Gastrocnemius medialis (tissue), 4 donors: ENCODE measurements at places on chromosomes 7 and 10.

GRCh38 chr7:1121886-1122831 is 34.2 kb downstream of the GPER1 start:
- H3K27ac ChIP-seq: peak overlapping the region; percentile 81
- no peaks in the 10 kb centered on the region for H3K36me3 ChIP-seq
- peaks cover 12% of the 10 kb centered on the region for H3K4me1 ChIP-seq
- H3K4me3 ChIP-seq: no peak overlapping the region

DNA sequence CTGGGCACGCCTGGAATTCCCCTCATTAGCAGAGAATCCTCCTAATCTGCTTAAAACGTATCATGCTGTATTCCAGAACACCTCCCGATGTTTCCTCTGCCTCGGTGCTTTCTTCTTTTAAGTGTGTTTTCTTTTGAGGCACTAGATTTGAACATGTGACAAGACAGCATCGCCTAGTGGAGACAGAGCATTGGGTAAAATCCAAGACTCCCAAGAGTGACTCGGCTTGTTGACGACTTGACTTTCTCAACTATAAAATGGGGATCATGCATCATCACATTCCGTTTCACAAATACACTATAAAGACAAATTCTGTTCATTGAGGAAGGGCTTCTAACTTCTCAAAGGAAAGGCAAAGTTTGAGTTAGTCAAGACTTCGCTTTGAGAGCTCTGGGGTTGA is 105.6 kb upstream of the RNF32 start:
- H3K4me3 ChIP-seq: no peak overlapping the region
- no peaks in the 10 kb centered on the region for H3K4me1 ChIP-seq
- H3K27me3 ChIP-seq: no peaks in the 10 kb centered on the region
- no peak overlapping the region for H3K27ac ChIP-seq
- H3K36me3 ChIP-seq: no peaks in the 10 kb centered on the region
- no peak for DNase-seq

- H3K36me3 ChIP-seq: no peaks in the 10 kb centered on the region
- H3K4me3 ChIP-seq: no peak overlapping the region
- no peaks in the 10 kb centered on the region for H3K4me1 ChIP-seq
- no peaks in the 10 kb centered on the region for H3K27me3 ChIP-seq
- DNase-seq: no peak
Measured at GRCh38 chr10:128180843-128181242, 54.6 kb upstream of the MKI67 start.

GRCh38 chr10:86019141-86019540 is 347.5 kb downstream of the GRID1 start:
- no peak for DNase-seq
- no peaks in the 10 kb centered on the region for H3K27me3 ChIP-seq

DNA sequence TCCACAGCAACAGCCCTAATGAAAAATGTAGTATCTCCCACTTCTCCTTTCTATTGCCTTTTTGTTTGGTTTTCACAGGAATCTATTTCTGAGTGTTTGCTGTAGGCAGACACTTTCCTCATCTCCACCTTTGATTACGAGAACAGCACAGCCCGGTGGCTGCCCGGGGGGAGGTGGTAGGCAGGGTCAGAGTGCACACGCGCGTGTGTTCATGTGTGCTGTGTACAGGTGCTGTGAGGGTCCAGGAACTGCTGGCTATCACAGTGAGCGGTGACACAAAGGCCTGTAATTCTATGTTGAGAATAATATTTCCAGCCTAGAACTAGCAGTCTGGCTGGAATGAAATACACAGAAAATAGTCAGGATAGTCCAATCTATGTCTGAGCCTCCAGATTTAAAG is 212.8 kb downstream of the ADARB2 start:
- H3K36me3 ChIP-seq: no peaks in the 10 kb centered on the region
- no peak overlapping the region for H3K4me3 ChIP-seq
- H3K27ac ChIP-seq: no peak overlapping the region
- DNase-seq: no peak

- no peaks in the 10 kb centered on the region for H3K36me3 ChIP-seq
- no peaks in the 10 kb centered on the region for H3K27me3 ChIP-seq
- H3K4me1 ChIP-seq: no peaks in the 10 kb centered on the region
- no peak for DNase-seq
- H3K27ac ChIP-seq: no peak overlapping the region
Measured at GRCh38 chr7:20352573-20353306, 22.0 kb downstream of the ITGB8 start.

DNA sequence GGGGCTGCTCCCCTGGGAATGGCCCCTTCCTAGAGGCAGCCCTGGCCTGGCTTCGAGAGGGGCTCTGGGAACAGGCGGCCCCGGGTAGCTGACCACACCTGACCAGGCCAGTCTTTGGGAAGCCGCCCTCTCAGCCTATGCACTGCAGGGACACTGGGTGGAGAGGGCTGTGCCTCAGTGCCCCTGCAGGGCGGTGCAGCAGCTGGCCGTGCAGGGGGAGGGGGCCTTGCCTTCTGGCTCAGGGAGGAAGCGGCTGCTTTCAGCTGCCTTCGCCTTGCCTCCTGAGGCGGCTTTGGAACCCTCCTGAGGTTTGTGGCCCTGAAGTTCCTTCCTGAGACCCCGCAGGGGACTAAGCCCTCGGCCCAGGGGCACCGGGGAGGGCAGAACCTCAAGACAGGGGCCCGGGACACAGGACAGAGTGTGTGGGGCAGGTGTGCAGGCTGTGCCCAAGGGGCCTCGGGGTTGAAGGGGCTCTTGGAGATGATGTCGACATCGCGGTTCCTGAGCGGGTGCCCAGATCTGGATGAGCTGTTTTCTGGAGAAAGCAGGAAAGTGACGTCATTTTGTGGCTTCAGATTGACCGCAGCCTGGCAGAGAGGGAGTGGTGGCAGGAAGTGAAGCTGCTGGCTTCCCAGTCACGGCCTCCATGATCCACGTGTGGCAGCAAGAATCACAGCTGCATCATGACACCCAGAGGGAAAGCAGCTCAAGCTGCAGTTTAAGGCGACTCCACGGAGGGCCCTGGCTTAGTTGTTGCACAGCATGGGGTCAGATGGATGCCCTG is 17.7 kb downstream of the ADAM8 start:
- H3K36me3 ChIP-seq: no peaks in the 10 kb centered on the region
- no peak overlapping the region for H3K4me3 ChIP-seq
- H3K4me1 ChIP-seq: peaks cover 22% of the 10 kb centered on the region
- H3K27ac ChIP-seq: peak overlapping the region; percentile 7
- DNase-seq: peak; percentile 78

DNA sequence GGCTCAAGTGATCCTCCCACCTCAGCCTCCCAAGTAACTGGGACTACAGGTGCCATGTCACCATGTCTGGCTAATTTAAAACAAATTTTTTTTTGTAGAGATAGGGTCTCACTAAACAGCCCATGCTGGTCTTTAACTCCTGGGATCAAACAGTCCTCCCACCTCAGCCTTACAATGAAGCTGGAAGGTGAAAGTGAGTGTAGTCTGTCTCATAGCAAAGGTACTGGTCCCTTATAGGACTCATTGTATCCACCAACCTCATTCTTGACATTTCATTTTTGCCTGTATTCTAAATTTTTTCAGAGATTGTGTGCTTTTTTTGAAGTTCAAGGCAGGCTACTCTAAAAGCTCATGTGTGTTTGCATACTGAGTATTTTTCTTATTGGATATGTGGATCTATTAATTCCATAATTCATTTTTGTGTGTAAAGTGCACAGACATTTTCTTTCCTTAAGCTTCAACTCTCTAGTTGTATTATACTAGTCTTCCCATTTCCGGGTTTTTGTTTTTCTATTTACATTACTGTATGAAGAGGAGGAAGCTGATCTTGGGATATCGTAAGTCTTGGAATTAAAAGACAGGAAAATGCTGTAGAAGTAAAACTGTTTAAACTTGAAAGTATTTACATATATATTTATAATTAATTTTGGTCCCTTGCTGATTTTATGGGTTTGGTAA is 13.3 kb downstream of the KMT2E start:
- no peak overlapping the region for H3K4me3 ChIP-seq
- H3K27ac ChIP-seq: peak overlapping the region; percentile 9
- no peaks in the 10 kb centered on the region for H3K27me3 ChIP-seq
- DNase-seq: no peak
- H3K36me3 ChIP-seq: no peaks in the 10 kb centered on the region

- no peaks in the 10 kb centered on the region for H3K36me3 ChIP-seq
- H3K4me3 ChIP-seq: no peak overlapping the region
- H3K4me1 ChIP-seq: no peaks in the 10 kb centered on the region
Measured at GRCh38 chr7:124088590-124088989, 55.7 kb upstream of the TMEM229A start.

GRCh38 chr7:16592395-16592794 is 53.2 kb downstream of the ANKMY2 start:
- no peaks in the 10 kb centered on the region for H3K4me1 ChIP-seq
- H3K27me3 ChIP-seq: no peaks in the 10 kb centered on the region
- H3K36me3 ChIP-seq: no peaks in the 10 kb centered on the region
- H3K4me3 ChIP-seq: no peak overlapping the region
- no peak for DNase-seq

GRCh38 chr10:70118196-70118595 is 14.4 kb downstream of the AIFM2 start:
- no peak overlapping the region for H3K4me3 ChIP-seq
- no peak for DNase-seq
- H3K36me3 ChIP-seq: no peaks in the 10 kb centered on the region
- no peak overlapping the region for H3K27ac ChIP-seq

DNA sequence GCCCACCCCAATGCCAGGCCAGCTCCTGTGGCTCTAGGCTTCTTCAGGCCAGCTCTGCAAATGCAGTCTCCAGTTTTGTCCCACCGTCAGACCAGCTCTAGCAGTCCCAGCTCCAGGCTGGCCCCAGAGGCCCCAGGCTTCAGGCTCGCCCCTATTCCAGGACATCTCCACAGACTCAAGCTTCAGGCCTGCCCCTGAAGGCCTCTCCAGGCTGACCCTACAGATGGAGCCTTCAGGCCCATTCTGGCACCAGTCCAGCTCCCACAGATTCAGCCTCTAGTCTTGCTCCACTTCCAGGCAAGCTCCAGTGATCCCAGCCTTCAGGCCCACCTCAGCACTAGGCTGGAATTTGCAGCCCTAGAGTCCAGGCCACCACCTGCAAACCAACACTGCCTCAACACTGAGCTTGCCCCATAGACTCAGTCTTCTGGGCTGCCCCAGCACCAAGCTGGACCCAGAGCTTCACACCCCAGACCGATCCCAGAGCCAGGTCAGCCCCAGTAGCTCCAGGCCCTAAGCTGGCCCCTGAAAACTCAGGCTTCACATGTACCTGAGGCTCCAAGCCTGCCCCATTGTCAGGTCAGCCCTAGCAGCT is 170.2 kb downstream of the ITGB1 start:
- DNase-seq: no peak
- H3K27ac ChIP-seq: no peak overlapping the region
- no peaks in the 10 kb centered on the region for H3K4me1 ChIP-seq
- H3K27me3 ChIP-seq: no peaks in the 10 kb centered on the region
- H3K4me3 ChIP-seq: no peak overlapping the region

DNA sequence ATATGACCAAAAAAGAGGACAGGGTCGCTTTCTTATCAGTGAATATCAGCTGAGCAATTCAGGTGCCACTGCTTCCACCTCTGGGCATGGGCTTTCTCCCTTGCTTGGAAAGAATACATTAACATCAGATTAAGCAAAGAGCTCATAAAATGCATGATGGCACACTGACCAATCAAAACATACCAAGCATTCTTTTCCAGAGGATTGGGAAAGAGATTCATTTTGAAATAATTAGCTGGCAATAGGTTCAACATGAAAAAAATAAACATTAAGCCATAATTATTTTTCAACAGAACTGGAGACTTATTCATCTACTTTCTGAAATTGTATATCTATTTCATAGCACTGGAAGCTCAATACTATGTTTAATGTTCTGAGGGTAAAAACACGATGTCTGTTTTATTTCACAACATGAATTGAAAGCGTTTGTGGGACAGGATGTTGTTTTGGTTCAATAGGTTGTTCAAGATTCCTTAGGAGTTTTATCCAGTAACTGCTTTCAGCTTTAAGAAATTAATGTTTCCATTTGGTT is 53.2 kb downstream of the TFAM start:
- no peak overlapping the region for H3K4me3 ChIP-seq
- DNase-seq: no peak
- H3K4me1 ChIP-seq: no peaks in the 10 kb centered on the region

- H3K4me3 ChIP-seq: no peak overlapping the region
- no peak for DNase-seq
- no peaks in the 10 kb centered on the region for H3K27me3 ChIP-seq
- H3K4me1 ChIP-seq: no peaks in the 10 kb centered on the region
Measured at GRCh38 chr7:140285938-140286337, 109.2 kb upstream of the KDM7A start.

GRCh38 chr7:27156508-27156898 is at the start of gene HOXA7:
HOXA7 (minus strand) TSS chr7:27156675; CDS start chr7:27156545, 130 bp downstream.
- H3K27me3 ChIP-seq: no peaks in the 10 kb centered on the region
- H3K36me3 ChIP-seq: no peaks in the 10 kb centered on the region
- peaks cover 28% of the 10 kb centered on the region for H3K4me1 ChIP-seq

DNA sequence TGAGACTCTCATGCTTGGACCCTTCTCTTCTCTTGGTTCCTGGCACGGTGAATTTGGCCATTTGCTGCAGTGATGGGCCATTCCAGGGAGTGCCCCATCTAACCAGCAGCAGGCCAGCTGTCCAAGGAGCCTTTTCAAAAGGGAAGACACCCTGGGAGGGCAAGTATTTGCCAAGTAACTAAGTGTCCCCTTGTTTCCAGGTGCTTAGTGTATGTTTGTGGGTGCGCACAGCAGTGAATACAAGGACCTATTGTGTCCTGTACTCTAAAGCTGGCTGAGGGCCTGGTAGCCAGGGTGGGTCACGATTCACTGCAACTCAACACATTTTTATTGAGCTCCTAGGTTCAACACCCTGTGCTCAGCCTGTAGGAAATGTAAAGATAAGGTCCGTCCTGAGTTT is 348.8 kb downstream of the RNLS start:
- no peak overlapping the region for H3K27ac ChIP-seq
- no peak overlapping the region for H3K4me3 ChIP-seq
- peaks cover 30% of the 10 kb centered on the region for H3K4me1 ChIP-seq
- no peaks in the 10 kb centered on the region for H3K27me3 ChIP-seq
- DNase-seq: no peak
- H3K36me3 ChIP-seq: no peaks in the 10 kb centered on the region

GRCh38 chr7:156650042-156650441 is 9.5 kb downstream of the RNF32 start:
- no peaks in the 10 kb centered on the region for H3K4me1 ChIP-seq
- DNase-seq: no peak
- no peaks in the 10 kb centered on the region for H3K36me3 ChIP-seq

DNA sequence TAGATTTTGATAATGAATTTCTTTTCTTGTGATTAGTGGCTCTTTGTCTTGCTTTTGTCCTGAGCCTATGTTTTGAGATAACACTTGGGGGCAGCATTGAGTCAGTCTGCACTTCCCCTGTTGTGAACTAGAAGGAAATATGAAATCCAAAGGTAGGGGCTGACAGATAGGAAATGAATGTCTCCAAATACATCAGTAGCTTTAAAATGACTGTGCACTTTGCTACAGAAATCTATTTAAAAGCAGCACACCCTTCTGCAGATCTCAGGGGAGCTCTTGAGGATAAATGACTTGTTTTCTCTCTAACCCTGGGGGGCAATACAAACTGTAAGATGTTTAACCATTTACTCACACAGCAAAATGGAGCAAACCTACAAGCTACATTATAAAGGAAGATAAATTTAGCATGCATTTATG is 176.0 kb upstream of the MYO3A start:
- no peaks in the 10 kb centered on the region for H3K27me3 ChIP-seq
- no peaks in the 10 kb centered on the region for H3K4me1 ChIP-seq
- H3K4me3 ChIP-seq: no peak overlapping the region
- no peak overlapping the region for H3K27ac ChIP-seq
- no peaks in the 10 kb centered on the region for H3K36me3 ChIP-seq
- DNase-seq: no peak

- no peaks in the 10 kb centered on the region for H3K4me1 ChIP-seq
- DNase-seq: no peak
- no peaks in the 10 kb centered on the region for H3K27me3 ChIP-seq
- no peak overlapping the region for H3K4me3 ChIP-seq
Measured at GRCh38 chr7:2260820-2261219, 18.8 kb downstream of the NUDT1 start.
